ENCODE measurements at places on chromosomes 12 and 14.
A peak's percentile ranks its signal among the peaks of the same experiment; 100 is the strongest.

- DNase-seq = no peak
Observed at GRCh38 chr14:96270565-96271420, 14.8 kb downstream of the BDKRB1 start.

DNA sequence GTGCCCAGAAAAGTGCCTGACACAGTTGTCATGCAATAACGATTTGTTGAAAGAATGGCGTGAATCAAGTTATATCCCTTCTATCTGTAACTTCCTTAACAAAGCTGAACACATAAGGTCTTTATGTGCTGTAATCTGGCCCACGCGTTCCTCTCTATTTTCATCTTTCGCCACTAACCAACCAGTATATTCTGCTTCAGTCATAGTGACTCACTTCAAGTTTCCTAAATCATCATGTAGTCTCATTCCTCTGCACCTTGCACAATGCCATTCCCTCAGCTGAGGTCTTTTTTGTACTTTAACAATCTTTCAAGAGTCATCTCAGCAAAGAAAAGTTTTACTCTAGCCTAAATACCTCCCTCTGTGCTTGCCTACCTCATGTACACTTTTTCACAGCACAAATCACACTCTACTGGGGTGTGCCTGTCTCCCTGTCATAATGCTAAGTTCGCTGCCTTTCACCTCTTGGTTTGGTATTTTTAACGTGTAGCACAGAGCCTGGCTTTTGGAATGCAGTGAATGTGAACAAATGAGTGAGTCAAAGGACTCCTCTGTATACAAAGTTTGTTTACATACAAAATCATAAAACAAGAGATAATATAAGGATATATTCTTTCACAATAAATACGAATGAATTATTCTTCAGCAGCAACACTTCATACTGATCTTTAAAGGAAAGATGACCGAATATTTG is 2.9 kb upstream of the CMAS start:
- no peak for DNase-seq

- DNase-seq = no peak
Observed at GRCh38 chr12:2851931-2852330, 4.9 kb downstream of the TEX52 start.

DNA sequence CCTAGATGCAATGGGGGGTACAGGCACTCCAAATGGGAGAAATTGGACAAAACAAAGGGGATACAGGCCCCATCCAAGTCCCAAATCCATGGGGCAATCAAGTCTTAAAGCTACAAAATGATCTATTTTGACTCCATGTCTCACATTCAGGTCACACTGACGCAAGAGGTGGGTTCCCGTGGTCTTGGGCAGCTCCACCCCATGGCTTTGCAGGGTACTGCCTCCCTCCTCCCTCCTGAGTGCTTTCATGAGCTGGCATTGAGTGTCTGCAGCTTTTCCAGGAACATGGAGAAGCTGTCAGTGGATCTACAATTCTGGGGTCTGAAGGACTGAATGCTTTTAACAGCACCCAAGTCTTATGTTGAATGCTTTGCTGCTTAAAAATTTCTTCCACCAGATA is 274.5 kb upstream of the LRIG3 start:
- no peak for DNase-seq

DNA sequence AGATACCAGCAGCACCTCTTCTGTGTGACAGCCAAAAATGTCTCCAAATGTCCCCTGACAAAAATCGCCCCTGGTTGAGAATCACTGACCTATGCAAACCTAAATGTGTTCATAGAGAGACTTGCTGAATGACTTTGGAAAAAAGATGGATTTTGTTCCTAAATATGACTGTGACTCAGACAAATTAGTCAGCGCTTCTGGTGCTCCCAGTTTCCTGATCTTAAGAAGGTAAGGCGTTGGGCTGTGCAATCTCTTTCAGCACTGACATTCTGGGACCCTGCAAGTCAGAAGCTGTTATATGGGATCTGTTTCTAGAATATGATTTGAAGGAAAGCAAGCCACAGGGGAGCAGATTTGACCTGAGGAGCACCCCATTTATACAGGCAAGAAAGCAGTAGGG is 90.6 kb upstream of the PWP1 start:
- DNase-seq = no peak

GRCh38 chr12:130744274-130744673 is 28.2 kb upstream of the RIMBP2 start:
- DNase-seq = no peak

GRCh38 chr14:65304239-65304638 is 108.3 kb upstream of the FUT8 start:
- DNase-seq = no peak

DNA sequence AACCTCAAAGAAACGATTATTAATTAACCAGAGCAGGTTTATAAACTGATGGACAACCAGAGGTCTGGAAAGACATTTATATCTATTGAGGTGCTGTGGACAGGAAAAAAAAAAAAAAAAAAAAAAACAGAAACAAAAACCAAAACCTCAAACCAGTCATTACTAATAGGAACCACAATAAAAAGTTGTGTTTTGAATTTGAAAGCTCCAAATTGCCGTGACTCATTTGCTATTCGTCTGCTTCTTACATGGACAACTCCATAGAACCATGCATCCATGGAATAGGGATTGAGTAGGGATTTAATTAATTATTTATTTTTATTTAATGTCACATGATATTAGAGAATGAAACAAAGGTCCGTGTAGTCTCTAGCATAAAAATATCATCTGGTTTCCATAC is 134.1 kb upstream of the SSTR1 start:
- DNase-seq = peak; percentile 68

DNA sequence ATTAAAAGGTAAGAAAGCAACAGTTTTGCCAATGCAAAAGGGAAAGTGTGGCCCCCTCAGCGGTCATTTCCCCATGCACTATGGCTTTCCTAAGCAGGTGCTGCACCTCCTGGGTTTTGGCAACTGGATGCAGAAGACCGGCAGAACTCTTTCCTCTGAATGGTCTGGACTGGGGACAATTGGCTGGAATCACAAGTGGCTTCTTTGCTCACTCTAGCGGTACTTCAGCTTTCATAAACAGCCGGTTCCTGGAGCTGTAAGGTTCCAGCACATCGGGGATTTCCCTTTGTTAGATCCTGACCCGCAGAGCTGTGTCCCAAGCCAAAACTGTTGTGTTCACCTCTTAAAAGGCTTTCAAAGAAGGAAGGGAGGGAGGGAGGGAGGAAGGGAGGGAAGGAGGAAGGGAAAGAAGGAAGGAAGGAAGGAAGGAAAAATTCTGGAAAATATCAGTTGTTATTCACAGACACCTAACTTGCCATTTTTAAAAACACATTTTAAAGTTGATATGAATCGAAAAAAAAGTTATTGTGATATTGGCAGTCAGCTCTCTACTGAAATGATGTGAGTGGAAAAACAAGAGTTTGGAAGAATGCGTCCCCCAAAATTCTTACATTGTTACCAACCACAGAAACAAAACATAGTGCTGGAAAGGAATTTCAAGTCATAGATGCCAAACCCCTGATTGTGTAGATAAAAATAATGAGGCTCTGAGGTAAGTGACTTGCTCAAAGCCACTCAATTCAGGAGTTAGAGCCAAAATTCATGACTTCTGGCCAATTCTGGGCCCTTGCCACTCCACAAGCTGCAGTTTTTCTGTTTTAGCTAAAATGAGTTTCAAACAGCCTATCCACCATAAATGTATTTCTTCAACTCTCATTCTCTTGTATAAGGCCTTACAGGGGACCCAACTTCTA is 220.6 kb upstream of the HMGA2 start:
- no peak for DNase-seq

DNA sequence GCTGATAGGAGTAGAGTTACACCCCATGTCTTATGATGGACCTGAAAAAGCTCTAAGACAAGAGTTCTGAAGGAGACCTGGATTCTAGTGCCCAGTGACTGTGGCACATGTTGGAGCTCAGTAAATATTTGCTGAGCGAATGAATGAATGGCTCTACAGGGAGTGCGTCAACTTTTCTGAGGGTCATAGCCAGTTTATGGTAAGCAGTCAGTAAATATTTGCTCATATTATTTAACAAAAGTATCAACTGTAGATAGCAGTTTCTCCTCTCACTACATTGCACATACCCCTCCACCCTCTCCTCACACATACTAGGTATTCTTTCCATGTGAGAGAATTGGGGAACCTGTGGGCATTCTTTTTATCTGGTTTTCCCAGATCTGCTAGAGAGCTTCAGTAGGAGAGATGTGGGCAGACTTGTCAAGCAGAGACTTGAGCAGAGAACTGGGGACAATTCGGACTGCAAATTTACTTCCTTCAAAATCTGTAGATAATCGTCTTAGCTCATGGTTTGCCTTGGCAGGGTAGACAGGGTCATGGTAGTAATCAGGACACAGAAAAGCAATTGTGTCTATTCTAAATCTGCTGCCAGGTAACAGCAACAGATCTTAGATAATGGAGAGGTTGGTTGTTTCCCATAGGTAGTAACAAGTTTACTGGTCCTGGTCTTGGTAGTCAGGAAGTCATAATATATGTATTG is 5.7 kb downstream of the SLC4A8 start:
- DNase-seq = no peak

DNA sequence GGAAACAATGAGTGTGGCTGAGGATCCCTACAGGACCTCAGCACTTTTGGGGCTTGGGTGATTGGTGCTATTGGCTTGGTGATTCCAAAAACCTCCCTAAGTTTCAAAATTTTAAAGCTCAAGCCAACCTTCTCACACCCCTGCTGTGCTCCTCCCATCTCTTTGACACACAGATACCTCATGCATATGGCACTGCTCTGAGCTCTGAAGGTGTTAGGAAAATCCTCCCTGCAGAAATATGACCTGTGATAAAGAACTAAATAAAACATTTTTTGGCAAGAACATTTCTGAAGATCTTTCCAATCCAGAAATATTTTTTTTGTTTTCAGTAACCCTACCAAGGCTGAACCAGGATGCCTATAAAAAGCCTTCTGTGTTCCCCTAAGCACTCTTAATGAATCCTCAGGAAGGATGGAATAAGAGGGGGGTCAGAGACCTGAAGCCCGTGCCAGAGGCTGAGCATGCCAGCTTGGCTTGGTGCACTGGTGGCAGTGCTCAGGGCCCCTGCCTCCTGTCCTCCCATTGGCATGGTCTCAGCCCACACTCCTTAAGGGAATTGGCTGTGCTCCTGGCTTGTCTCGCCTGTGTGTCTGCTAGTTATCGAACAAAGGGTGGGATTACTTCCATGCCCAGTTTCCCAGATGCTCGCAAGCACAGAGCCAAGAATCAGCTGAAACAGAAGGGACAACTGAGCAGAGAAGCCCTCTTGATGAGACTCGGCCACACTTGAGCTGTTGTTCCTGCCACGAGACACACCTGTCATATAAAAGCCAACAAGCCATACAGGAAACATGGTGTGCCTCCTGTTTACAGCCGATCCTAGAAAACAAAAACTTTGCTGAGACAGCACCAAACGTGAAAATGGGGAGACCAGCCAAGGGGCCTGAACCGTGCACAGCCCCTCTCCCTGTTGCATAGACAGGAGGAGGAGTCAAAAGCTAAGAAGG is 132.7 kb upstream of the EEA1 start:
- no peak for DNase-seq

DNA sequence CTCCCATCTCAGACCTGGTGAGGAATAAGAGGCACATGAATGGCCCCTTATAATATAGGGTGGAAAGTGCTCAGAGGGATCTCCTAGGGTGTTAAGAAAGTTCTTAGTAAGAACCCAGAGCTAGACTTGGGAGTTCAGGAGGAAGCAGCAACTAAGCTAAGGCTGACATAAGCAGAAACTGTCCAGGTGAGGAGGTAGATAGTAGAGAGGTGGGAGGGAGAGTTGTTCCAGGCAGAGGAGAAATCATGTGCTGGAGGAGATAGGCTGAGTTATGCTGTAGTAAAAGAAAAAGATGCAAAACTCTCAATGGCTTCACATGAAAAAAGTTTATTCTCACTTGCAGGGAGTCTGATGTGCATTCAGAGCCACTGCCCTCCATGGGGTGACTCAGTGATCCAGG is 50.7 kb downstream of the FOS start:
- no peak for DNase-seq

DNA sequence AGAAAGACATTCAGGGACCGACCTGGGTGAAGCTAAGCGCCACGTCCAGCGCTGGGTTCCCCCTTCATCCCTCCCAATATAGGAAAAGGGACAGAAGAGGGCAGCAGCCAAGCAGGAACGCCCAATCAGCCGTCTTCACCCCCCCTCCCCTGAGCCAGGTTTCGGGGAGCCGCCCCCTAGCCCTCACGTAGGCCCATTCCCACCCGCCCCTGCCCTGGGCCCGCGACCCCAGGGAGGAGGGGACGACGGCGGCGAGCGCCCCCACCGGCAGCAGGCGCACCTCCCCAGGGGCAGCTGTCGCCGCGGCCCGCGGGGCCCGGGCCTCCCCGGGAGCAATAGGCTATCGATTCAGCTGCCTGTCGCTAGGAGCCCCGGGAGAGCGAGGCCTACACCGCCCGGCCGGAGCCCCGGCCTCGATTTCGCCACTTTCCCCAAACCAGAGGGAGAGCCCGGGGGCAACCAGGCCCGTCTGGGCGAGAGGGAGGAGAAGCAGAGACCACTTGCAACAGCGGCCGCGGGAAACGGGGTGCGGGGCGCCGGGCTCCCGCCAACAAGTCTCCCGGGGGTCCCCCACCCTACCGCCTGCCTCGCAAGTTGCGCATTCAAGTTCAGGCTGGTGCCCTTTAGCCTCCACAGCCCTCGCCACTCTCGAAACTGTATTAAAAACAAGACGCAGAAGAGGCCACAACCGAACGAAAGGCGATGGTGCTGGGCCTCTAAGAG is 1.3 kb downstream of the DCAF5 start:
- DNase-seq = peak; percentile 77

DNA sequence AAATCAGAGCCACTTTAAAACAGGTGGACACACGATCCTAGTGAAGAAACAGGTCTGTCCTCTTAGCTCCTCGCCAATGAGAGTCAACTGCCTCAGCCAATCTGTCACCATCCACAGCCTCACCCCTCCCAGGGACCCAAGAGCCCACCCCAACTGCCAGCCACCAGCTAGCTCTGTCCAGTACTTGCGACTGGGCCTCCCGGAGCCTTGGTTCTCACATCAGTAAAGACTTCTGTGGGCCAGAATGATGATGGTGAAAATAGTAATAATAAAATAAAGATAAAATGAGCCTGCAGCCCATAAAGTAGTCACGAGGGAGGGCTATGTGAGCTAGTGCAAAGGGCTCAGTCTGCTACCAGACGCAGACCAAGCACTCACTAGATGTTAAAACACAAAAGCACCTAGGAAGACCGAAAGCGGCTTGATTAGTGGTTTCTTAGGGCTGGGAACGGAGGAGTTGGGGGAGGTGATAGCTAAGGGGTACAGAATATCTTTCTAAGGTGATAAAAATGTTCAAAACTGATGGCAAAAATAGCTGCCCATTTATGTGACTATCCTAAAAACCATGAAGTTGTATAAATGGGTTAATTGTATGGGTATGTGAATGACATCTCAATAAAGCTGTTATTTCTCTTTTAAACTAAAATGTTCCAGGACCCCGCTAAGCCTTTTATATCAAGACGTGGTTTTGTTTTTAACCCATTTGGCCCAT is 39.8 kb downstream of the ACTN1 start:
- DNase-seq = no peak

GRCh38 chr12:110937104-110937641 is 16.8 kb upstream of the MYL2 start:
- DNase-seq = peak; percentile 23

DNA sequence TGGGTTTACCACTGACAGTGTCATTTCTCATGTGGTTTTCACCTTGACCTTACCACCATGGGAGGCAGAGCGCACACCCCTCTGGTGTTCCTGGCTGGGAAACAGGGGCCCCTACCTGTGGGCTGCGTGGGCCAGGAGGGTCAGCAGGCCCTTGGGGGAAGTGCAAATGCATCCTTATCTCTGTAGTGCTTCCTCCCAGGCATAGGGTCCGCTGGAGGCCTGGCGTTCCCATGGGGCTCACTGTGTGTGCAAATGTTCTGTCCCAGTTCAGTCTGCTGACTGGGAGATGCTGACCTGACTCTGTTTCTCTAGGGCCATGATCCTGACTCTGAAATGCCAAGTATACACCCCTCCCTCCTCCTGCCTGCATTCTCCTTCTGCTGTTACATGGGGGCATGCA is 81.3 kb downstream of the SLC25A47 start:
- DNase-seq = no peak

Data from CD4-positive, alpha-beta T cell treated with Interleukin-4 for 4 hours (primary cell).